Hematopoietic multipotent progenitor cell treated with erythropoietin and hydrocortisone succinate and interleukin-3 and kit ligand, for 17 days (in vitro differentiated cells): ENCODE measurements at places on chromosomes 2 and 18.

DNA sequence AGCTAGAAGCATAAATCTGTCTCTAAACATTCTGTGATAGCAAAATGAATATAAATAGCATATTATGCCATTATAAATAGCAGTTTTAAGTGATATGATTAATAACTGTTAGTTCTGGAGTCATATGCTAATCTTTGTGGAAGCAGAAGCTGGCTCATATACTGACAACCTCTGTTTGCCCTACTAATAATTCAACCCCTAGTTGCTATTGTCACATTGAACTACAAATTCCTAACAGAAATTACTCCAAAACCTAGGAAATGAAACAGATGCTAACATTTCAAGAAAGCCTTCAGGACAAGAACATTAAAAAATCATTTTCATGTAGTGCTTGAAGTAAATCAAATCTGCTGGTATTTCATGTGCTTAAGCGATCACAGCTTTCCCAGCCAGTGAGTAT is 28.2 kb downstream of the CALCRL start:
- no peak for DNase-seq

DNA sequence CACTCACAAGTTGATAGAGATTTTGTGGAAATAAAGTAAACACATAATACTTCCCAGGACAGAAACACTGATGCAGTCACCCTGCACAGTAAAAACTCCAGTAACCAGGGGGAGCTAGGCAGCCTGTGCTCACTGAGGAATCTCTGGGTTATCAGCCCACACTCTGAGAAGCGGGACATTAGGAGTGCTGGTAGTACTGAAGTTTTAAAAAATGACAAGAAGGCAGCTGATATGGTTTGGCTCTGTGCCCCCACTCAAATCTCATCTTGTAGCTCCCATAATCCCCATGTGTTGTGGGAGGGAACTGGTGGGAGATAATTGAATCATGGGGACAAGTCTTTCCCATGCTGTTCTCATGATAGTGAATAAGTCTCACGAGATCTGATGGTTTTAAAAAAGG is 31.4 kb downstream of the KCTD1 start:
- DNase-seq = no peak

DNA sequence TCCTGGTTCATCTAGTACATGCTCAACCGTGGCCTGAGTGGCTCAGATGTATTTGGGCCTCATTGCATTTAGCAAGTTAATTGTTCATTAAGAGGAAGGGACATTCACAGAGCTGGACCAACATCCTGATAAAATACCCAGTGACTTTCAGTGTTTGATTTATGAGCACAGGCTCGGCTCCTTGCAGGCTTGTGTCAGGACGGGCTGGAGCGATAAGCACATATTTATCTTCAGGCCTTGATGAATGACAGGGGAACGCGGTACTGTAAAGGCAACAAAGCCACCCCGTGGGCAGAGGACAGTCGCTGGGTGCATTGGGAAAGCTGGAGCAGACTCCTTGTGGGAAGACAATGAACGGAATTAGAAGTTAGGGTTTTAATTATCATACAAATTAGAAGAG is 548.6 kb upstream of the HS6ST1 start:
- DNase-seq = no peak

GRCh38 chr2:204533629-204534370 is 11.5 kb upstream of the PARD3B start:
- DNase-seq = no peak
